Stimulated activated CD8-positive, alpha-beta memory T cell treated with anti-CD3 and anti-CD28 coated beads, Interleukin-4, amount 100 ng/mL, for 1 hour (primary cell): ENCODE measurements at places on chromosomes 1 and 21.

DNA sequence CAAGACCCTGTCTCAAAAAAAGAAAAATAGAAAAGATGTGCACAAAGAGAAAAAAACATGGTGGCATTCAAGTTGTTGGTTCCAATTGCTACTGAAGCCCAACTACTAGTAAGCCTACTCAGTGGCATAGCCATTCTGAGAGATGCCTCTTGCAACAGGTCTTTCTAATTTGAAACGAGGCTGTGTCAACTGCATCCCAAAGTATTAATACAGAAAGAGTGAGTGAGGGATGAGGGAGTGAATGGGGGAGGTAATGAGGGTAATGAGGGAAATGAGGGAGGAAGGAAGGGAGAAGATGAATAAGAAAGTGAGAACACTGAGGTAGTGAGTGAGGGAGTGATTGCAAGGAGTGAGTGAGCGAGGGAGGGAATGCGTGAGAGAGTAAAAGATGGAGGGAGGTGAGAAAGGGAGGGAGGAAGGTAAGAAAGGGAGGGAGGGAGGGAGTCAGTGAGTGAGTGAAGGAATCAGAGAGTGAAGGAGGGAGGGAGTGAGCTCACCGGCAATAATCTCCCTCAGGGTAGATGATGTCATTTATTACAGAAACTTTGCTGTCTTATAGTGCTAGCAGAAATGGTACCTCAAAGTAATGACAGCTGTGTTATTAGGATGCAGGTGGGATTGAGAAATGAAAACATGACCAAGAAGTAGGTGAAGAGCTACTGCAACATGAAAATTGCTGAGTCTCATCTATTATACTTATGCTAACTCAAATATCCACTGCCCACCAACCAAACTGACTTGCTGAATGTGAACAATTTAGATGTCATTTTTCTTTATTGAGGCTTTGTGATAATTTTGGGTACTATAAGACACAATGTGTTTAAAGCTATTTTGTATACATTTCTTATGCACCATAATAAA lies 75.6 kb upstream of the ADAM30 start:
- no peak for DNase-seq

DNA sequence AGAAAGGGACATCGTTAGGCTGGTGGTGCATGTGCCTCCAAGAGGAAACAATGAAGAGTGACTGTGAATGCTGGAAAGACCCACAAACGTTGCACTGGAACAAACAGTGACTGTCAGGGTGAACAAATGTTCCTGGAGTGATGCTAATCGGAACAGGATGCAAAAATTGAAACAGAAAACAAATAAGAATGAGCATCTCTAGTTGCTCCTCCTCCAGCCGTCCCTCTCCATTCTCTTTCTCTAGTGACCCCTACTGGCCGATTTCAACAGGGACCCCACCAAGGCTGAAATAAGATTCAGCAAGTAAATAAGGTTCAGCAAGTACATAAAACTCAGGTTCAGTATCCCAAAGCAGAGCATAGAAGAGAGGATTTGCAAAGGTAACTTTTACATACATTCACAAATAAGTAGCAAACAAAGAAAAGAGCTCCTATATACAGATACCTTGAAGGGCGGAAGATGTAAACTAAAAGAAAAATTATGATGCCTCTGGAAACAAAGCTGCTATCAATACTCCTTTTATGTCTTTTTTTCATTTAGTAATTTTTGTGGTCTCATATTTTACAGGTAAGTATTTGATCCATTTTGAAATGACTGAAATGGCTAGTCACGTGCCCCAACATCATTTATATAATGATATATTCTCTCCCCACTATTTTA lies 836.1 kb upstream of the ADAMTS5 start:
- no peak for DNase-seq

DNA sequence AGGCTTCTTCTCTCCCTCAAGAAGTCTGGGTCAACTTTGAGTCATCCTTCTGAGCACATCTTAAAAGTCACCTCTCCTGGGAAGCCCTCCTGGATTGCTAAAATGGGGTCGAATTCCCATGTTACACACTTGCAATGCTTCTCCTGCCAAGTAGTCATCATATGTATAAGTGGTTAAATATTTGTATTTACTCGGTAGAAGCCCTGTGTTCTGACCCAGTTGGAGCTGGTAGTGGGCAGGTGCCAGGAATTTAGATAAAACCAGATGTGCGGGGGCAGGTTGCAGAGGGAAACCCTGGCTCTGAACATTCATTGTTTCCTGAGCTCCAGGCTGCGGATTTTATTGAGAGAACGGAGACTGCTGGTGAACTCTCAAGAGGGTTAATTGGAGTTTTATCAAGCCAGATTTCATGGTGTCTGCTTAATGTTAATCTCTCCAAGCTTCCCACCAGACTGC lies 52.8 kb upstream of the RPL11 start:
- no peak for DNase-seq

DNA sequence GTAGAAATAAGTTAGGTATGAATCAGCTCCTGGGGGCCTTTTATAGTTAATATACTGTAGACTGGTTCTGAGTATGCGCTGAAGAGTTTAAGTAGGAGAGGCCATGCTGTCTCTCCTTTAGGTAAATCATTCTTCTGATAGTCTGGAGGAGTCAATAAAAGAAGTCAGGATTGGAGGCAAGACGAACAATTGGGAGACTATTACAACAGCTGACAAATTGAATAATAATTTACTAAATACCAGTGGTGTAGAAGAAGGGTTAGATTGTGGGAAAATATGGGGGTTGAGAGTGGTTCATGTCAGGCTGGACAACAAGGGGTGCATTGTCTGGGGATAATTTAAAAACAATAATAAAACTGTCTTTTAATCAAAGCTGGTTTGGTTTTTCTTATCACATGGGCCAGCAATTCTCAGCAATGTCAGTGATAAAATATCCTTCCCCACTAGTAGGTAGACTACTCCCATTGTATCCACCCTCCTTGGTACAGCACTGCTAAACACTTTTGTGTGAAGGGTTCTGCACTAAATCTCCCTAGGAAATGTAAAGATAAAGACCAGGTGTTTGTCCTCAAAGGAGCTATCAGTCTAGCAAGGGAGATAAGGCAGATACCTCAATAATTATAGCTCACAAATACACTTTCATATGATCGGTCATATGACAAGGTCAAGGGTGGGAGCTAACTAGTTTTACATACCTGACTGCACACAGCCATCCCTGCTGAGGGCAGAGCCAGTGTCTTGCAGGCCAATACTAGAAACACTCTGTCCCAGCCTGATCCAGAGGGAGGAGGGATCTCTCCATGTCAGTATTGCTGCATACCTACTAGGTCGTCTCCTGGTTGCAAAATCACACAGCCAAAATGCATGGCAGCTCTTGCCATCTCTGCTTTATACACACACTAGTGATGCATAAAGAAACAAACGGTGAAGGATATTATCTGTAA lies 299.7 kb downstream of the VAV3 start:
- no peak for DNase-seq

DNA sequence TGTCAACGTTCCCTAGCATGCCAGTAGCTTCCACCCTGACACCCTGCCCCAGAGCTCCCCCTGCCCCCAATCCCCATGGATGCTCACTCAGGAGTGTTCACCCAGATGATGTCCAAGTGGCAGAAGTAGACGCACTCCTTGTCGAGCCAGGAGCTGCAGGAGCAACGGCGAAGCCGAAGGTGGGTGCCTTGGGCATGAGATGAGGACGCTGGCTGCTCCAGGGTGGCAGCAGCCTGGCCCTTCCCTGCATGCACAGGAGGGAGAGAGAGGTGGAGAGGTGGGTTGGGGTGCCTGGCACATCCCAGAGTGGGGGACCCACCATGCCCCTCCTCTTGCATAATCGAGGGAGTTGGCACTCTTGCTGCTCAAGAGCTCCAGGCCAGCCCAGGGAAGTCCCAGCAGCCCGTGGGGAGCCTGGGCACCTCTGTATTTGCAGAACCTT lies 502 bp downstream of the EDN2 start:
- DNase-seq: no peak

DNA sequence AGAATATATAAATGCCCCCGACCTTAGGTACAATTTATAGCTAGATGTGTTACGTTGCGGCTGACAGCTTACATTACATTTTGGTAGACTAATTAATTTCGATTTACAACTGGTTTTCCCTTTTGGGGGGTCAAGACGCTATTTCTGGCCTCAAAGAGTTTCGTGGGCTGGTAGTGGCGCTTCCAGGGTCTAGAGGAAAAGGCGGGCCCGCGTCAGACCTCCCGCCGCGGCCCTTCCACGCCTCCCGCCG lies 391 bp downstream of the IFT25 start:
- no peak for DNase-seq

GRCh38 chr1:168093616-168094015 lies 43.1 kb downstream of the GPR161 start:
- DNase-seq: no peak

DNA sequence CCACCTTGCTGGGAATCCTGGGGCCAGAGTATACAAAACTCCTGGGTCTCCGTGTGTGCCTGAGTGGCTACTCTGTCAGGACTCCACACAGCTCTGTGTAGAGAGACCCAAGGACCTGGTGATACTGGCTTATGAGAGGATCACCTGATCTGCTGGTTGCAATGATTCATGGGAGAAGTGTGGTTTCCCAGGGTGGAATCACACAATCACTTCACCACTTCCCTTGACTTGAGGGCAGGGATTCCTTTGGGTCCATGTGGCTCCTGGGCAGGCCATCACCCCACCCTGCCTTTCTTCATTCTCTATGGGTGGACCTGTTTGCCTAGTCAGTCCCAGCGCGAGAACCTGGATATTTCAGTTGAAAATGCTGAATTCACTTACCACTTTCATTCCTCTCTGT lies 13.3 kb downstream of the PRSS38 start:
- DNase-seq: no peak

GRCh38 chr1:202184750-202185460 lies 8.7 kb upstream of the LGR6 start:
- peak; percentile 28 for DNase-seq

DNA sequence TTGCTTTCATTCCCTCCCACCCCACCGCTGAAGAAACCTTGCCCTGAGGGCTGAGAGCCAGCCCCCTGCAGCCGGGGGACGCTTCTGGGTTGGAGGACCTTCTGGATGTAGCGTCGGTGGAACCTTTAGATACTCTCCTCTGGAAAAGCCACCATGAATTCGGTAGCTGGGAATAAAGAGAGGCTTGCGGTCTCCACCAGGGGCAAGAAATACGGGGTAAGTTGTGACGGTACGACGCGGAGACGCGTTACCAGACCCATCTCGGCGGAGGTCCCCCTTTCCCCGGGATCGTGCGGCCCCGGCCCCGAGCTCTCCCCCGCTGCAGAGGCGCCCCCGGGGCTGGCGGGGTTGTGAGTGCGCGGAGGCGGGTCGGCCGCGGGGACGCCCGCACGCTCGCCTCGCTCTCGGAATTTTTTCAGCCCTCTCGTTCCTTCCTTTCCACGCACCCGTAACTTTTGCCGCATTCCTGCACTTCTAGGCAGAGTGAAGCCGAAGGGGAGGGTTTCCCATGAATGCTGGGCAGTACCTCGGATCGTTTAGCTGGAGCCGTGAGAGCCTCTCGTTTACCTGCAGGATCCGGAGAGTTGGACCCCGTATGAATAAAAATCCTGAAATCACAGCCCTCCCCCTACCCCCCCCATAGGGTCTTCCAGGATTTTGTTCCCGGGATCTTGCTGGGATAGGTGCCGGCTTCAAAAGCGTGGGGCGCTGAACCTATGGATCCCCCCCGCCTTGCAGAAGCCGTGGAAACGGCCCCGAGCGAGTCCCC lies 671 bp downstream of the KIF26B start:
- no peak for DNase-seq

- DNase-seq: no peak
These were observed 142.0 kb upstream of the IGSF21 start for GRCh38 chr1:17965515-17966100.

DNA sequence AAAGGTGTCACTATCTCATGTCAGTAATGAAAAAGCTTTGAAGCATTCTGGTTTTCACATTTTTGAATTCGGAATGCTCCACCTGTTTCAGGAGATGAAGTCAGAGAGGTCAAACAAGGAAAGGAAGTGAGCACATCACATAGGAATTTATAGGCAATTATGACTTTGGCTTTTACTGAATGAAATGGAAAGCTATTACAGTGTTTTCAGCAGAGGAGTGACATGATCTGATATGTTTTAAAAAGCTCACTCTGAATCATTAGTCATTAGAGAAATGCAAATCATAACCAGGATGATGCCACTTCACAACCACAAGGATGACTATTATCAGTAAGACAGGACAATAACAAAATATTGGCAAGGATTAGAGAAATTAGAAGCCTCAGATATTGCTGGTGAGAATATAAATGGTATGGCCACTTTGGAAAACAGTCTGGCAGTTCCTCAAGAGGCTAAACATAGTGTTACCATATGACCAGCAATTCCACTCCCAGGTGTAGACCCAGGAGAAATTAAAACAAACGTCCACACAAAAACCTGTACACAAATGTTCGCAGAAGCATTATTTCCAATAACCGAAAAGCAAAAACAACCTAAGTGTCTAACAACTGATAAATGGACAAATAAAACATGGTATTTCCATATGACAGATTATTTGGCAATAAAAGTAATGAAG lies 7.5 kb downstream of the TAF1A start:
- no peak for DNase-seq

DNA sequence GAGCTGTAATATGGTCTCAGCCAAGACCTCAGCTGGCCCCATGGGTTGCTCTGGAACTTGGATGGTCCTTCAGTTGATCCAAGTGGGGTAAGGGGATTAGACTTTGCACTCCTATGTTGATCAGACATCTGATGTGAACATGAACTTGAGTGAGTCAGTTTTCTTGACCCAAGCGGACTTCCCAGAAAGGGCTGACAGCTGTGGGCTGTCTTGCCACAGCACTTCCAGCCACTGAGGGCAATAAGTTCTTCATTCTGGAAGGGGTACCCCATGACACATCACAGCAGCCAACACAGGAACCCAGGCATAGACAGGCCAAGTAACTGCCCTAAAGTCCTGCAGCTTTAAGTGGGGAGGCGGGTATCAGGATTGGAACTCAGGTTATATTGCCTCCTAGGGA lies 93.9 kb upstream of the USP24 start:
- no peak for DNase-seq

- no peak for DNase-seq
These were observed 9.5 kb downstream of the LSS start for GRCh38 chr21:46218906-46219590.

DNA sequence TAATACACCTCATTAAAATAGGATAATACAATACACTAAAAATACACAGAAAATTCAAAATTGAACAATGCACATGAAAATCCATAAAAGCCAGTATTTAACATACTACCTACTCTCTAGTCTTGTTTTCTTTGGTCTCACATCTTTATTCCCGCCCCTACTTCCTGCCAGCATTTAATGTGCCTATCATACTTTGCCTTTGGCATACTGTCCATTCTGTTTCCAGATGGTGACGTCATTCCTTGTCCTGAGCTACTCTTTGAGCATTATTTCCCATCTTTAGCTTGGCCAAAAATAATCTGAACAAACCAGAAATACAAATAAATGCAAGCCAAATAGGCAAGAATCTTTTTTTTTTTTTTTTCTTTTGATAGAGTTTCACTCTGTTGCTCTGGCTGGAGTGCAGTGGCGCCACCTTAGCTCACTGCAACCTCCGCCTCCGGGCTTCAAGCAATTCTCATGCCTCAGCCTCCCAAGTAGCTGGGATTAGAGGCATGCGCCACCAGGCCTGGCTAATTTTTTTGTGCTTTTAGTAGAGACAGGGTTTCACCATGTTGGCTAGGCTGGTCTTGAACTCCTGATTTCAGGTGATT lies 4.4 kb downstream of the HFM1 start:
- no peak for DNase-seq

GRCh38 chr1:45010855-45011811 lies at the start of gene HECTD3:
HECTD3 (minus strand) TSS chr1:45011324; CDS start chr1:45011257, 67 bp downstream.
- DNase-seq: peak; percentile 45

GRCh38 chr1:230495076-230495475 lies 68.9 kb upstream of the PGBD5 start:
- DNase-seq: no peak

- DNase-seq: no peak
These were observed 154.0 kb downstream of the MATN1 start for GRCh38 chr1:30569384-30569783.

- DNase-seq: no peak
These were observed 111.8 kb upstream of the USH2A start for GRCh38 chr1:216535059-216535458.
